ENCODE measurements at places on chromosomes 7 and 10.
A peak's percentile ranks its signal among the peaks of the same experiment; 100 is the strongest.

GRCh38 chr10:45256246-45256645 lies 59.2 kb downstream of the OR13A1 start:
- no peak for DNase-seq

DNA sequence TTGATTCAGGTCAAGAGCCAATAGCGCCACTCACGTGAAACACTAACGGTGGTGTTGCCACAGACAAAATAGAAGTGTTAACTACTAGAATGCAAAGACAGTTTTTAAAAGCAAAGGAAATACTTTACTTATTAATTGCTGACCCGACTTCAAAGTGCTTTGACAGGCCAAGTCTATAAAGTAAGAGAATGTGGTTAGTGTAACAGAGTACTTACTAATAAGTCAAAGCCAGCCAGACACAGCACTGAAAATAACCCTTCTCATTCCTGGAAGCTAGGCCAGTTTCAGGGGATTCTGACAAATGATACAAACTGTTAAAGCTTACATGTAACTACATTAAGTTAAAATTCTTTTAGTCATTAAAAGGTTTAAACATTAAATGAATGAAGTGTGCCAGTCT lies 50.3 kb downstream of the ENO4 start:
- DNase-seq = no peak

DNA sequence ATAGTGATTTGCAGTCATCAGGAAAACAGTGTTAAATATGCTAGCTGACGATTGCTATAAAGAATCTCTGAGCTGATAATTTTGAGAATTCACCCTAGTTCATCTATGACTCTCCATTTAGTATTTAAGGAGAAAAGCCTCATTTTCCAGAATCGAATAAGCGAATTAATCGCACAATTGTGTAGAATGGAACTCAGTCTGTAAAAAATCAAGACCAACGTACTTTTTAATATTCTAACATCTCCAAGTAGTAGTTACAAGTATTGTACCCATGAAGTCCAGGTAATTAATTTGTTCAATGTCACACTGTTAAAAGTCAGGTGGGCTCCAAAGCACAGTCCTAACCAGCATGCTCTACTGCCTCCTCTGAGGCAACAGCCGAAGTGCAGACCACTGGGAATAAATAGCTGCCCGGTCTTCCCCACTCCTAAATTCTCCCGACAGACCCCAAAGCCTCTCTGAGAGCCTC lies 380 bp upstream of the AGBL3 start:
- no peak for DNase-seq

- no peak for DNase-seq
Observed at GRCh38 chr10:71431239-71432100, 34.8 kb downstream of the CDH23 start.

DNA sequence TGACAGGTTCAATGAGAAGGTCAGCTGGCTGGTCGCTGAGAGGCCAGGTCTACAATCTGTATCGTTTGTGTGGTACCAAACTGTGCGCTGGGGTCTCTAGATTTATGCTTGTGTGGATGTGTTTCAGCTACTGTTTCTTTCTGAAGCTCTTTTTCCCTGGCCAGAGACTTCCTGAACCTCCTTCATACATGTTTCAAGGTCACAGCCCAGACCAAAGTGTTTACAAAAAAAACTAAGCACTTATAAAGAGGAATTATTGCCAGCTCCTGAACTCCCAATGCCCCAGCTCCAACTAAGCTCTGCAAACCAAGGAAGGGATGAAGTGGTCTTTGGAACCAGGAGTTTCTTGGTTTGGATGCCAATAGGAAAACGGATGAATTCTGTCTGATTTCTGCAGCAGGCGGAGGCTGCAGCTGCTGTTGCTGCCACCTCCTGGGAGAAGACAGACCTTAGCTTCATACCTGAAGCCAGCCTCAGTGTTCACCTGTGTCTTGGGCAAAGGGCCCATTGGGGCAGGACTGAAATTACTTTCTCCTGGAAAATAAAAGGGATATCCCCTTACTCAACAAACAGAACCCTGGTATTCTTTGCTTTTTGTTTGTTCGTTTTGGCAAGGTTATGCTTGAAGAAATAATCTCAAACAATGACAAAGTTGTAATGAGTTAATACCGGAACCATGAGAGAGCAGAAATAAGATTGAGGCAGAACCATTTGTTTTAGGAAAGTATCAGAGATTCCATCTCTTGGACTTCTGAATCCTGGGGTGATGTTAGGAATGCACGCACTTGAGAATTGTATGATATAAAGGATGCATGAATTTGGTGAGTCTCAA lies 24.6 kb upstream of the MKLN1 start:
- peak; percentile 33 for DNase-seq

DNA sequence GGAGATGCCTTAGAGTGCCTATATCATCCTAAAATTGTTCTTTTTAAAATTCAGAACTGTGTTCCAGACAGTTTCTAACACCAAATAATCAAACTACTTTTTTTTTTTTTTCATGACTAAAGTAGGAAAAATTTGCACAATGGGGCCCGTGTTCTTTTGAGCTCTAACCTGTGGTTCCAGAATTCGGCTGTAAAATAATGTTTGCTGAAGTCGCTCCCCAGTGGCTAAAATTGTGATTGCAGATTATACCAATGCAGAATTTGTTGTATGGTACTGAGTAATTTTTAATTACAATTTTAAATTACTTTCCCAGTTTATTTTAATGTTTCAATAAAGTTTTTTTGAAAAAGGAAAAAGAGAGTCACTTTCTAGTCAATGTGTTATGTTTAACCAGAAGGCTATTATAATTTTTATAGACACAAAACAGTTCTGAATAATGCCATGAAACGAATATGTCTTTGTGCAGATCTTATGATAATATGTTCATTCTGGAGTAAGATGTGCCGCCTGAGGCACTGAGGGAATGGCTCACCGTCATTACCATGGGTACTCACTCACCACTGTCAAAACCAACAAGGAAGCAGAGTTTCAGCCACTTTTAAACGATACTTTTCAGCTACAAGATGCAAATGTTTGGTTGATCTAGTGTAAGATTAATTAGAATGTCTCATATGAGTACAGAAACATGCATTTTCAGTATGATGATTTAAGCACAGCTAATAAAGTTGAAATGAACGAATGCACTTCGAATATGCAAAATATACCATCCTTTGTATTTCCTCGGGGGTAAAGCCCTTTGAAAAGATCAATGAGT lies 173.6 kb downstream of the PRKCQ start:
- peak; percentile 35 for DNase-seq

- DNase-seq = peak; percentile 66
Observed at GRCh38 chr10:122342293-122343134, 32.0 kb upstream of the PLEKHA1 start.

DNA sequence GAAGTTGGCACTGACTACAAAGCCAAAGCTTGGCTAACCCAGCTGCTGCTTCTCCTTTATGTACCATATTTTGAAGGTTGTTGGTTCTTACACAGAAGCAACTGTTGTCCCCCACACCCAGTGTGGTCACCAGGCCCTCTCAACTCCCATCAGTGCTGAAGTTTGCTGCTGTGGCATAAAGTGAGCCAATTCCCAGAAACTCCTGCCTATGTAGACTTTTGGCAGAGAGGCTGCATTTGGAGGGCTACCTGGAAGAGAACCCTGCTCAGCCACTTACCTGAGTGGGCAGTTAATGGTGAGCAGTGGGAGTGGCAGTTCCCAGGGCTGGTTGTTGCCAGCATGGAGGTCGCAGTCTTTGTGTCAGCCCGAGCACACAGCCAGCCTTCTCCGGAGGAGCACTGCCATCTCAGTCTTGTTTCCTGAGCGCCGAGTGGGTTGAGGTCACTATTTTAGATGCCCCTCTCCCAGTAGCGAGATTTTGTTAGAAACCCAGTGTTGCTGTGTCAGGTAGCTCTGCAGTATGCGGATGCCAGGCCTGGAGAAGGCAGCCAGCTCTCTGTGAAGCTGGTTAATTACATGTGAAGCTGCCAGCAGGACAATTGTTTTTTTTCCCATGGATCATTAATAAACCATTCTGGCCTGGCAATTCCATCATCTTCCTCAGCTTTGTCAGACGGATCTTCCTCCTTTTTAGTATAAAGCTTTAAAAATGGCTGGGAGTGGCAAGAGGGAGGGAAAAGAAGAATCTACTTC lies 24.5 kb downstream of the LRRC4 start:
- DNase-seq = no peak

GRCh38 chr7:49579408-49579807 lies 194.0 kb upstream of the VWC2 start:
- no peak for DNase-seq

DNA sequence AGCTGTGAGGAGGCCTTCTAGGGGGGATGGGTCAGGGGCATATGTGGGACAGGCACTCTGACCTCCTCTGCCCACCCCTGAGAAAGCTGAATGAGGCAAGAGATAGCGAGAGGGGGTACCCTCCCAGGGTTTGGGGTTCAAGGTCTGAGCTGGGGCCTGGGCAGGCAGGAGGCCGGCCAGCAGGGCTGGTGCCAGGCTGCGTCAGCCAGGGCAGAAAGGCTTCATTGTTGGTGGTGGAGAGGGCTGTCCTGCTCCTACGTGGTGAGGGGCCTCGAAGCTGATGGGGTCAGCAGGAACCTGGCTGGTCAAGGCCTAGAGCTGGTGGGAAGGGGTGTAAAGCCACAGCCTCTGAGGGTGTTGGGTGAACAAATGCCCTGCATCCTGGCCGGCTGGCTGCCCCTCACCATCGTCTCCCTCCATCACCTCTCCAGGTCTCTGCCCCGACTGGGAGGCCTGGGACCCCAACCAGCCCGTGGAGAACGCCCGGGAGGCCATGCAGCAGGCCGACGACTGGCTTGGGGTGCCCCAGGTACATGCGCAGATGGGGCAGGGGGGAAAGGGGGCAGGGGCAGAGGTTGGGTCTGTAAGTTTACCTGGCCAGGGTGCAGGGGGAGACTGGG lies 6.6 kb downstream of the FLNC start:
- DNase-seq = no peak

All from AG08396 (cell line).